ENCODE measurements at places on chromosomes 7 and 10. TPM values are rescaled to one million over a fixed set of nuclear protein-coding genes. Genes with fewer than 3 reads are reported as not detected.

Gene SPAG6
- 6.4 TPM for total RNA-seq

Gene HSPA12A
- 9.9 TPM for total RNA-seq

Gene WNT2
- 36.2 TPM for total RNA-seq

Gene PDZD7
- total RNA-seq, result 0.96 TPM

Gene NYAP1
- 0.50 TPM for total RNA-seq

GRCh38 chr7:26066736-26067135 is 85.3 kb upstream of the NFE2L3 start:
- no peak overlapping the region for H3K4me3 ChIP-seq
- H3K4me1 ChIP-seq, result peaks cover under 1% of the 10 kb centered on the region
- H3K27ac ChIP-seq, result no peak overlapping the region
- peaks cover 2% of the 10 kb centered on the region for H3K27me3 ChIP-seq
- no peaks in the 10 kb centered on the region for H3K36me3 ChIP-seq

GRCh38 chr10:132691711-132692153 is 94.2 kb downstream of the NKX6-2 start:
- H3K4me1 ChIP-seq, result no peaks in the 10 kb centered on the region
- no peak overlapping the region for H3K27ac ChIP-seq
- H3K36me3 ChIP-seq, result no peaks in the 10 kb centered on the region
- H3K4me3 ChIP-seq, result no peak overlapping the region
- DNase-seq, result no peak

DNA sequence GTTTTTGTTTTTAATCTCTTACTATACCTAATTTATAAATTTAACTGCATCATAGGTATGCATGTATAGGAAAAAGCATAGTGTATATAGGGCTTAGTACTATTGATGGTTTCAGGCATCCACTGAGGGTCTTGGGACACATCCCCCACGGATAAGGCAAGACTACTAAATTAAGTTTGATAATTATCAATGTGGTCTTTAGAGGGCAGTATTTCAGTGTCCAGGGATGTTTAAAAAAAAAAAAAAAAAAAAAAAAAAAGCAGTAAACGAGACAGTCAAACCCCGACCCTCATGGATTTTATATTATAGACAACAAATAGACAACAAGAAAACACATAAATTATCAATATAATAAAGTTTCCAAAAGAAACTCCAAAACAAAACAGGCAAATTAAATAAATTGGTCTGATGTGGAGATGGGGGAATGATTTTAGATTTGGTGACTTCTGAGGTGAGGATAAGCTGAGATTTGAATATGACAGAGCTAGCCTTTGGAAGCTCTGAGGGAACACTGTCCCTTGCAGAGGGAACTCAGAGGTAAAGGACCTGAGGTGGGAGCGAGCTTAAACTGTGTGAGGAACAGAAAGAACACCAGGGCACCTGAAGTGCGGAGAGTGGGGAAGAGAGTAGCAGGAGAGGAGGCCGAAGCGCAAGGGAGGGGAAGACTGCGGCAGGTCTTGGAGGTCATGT is 14.8 kb downstream of the ACSM6 start:
- no peaks in the 10 kb centered on the region for H3K4me1 ChIP-seq
- H3K36me3 ChIP-seq, result no peaks in the 10 kb centered on the region
- no peak for DNase-seq
- no peaks in the 10 kb centered on the region for H3K27me3 ChIP-seq

DNA sequence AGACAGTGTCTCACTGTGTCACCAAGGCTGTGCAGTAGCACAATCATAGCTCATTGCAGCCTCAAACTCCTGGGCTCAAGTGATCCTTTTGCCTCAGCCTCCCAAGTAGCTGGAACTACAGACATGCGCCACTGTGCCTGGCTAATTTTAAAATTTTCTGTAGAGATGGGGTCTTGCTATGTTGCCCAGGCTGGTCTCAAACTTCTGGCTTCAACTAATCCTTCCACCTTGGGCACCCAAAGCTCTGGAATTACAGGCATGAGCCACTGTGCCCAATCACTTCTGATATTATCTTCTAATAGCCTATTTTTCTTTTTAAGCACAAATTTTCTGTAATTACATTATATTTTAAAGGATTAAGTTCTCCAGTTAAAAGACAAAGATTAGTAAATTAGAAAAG is 42.6 kb upstream of the ZC3HAV1 start:
- no peak overlapping the region for H3K4me3 ChIP-seq
- no peaks in the 10 kb centered on the region for H3K36me3 ChIP-seq
- no peaks in the 10 kb centered on the region for H3K27me3 ChIP-seq
- H3K27ac ChIP-seq, result no peak overlapping the region

GRCh38 chr10:74418285-74418872 is 267.4 kb downstream of the ADK start:
- no peak for DNase-seq
- H3K4me3 ChIP-seq, result no peak overlapping the region
- H3K27me3 ChIP-seq, result no peaks in the 10 kb centered on the region
- no peaks in the 10 kb centered on the region for H3K4me1 ChIP-seq
